ENCODE measurements at places on chromosomes 16 and 17.

- peaks cover 11% of the 10 kb centered on the region for H3K36me3 ChIP-seq
- no peaks in the 10 kb centered on the region for H3K27me3 ChIP-seq
- no peak for DNase-seq
- no peak overlapping the region for H3K27ac ChIP-seq
Observed at GRCh38 chr17:67194134-67194533, 50.9 kb downstream of the HELZ start.

- no peak overlapping the region for H3K4me3 ChIP-seq
- no peak overlapping the region for H3K27ac ChIP-seq
- no peaks in the 10 kb centered on the region for H3K36me3 ChIP-seq
- H3K4me1 ChIP-seq = peaks cover 9% of the 10 kb centered on the region
Observed at GRCh38 chr16:79838496-79839259, 238.1 kb upstream of the MAF start.

- DNase-seq = no peak
- no peak overlapping the region for H3K4me3 ChIP-seq
- no peaks in the 10 kb centered on the region for H3K4me1 ChIP-seq
- no peaks in the 10 kb centered on the region for H3K36me3 ChIP-seq
- no peak overlapping the region for H3K27ac ChIP-seq
Observed at GRCh38 chr16:51648526-51648925, 497.5 kb upstream of the SALL1 start.

GRCh38 chr16:22052980-22053379, 39.4 kb upstream of the VWA3A start:
- H3K4me1 ChIP-seq = peaks cover 33% of the 10 kb centered on the region
- no peak overlapping the region for H3K27ac ChIP-seq
- no peaks in the 10 kb centered on the region for H3K27me3 ChIP-seq
- peaks cover 8% of the 10 kb centered on the region for H3K36me3 ChIP-seq

DNA sequence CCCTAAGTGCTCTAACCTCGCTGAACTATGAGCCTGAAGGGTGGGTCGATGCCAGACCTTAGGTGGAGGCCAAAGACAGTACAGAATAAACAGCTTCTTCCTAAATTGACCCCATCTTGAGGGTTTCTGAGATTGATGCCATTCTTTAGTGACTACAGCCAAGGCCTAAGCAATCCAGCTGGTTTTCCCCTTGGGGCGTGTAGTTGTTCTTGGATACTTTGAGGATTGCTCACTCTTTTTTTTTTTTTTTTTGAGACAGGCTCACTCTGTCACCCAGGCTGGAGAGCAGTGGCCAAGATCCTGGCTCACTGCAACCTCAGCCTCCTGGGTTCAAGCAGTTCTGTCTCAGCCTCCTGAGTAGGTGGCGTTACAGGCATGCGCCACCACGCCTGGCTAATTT, 2.0 kb downstream of the OVCA2 start:
- H3K36me3 ChIP-seq = peaks cover 2% of the 10 kb centered on the region
- H3K4me1 ChIP-seq = peaks cover 29% of the 10 kb centered on the region
- peak overlapping the region; percentile 97 for H3K4me3 ChIP-seq
- no peak for DNase-seq
- peak overlapping the region; percentile 11 for H3K27ac ChIP-seq
- peaks cover 7% of the 10 kb centered on the region for H3K27me3 ChIP-seq

- peak overlapping the region; percentile 11 for H3K4me3 ChIP-seq
- no peaks in the 10 kb centered on the region for H3K27me3 ChIP-seq
- no peak for DNase-seq
- peaks cover 4% of the 10 kb centered on the region for H3K36me3 ChIP-seq
Observed at GRCh38 chr16:84986102-84986501, 25.2 kb downstream of the ZDHHC7 start.

GRCh38 chr16:55495616-55496289, 13.1 kb upstream of the LPCAT2 start:
- DNase-seq = no peak
- no peaks in the 10 kb centered on the region for H3K36me3 ChIP-seq
- H3K27ac ChIP-seq = no peak overlapping the region
- H3K4me1 ChIP-seq = peaks cover 17% of the 10 kb centered on the region

- DNase-seq = peak; percentile 79
- H3K27me3 ChIP-seq = no peaks in the 10 kb centered on the region
- H3K27ac ChIP-seq = no peak overlapping the region
- peaks cover 6% of the 10 kb centered on the region for H3K4me1 ChIP-seq
- H3K4me3 ChIP-seq = no peak overlapping the region
- no peaks in the 10 kb centered on the region for H3K36me3 ChIP-seq
Observed at GRCh38 chr17:80195671-80196529, 24.2 kb downstream of the SGSH start.

- no peak overlapping the region for H3K4me3 ChIP-seq
- H3K36me3 ChIP-seq = no peaks in the 10 kb centered on the region
- no peak for DNase-seq
- peaks cover 13% of the 10 kb centered on the region for H3K4me1 ChIP-seq
Observed at GRCh38 chr16:68384288-68385161, 63.8 kb downstream of the SMPD3 start.

DNA sequence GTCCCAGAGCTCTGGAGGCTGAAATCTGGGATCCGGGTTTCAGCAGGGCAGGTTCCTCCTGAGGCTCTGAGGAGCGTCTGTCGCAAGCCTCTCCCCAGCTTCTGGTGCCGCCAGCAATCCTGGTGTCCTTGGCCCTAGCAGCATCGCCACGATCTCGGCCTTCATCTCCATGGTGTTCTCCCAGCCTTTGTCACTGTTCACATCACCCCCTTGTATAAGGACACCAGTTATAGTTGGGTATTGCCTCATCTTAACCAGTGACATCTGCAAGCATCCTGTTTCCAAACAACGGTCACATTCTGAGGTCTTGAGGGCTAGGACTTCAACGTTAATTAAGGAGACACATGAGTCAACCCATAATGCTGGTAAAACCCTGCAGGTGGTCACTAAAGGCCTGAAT, 2.8 kb upstream of the PPP1R27 start:
- H3K4me3 ChIP-seq = no peak overlapping the region
- H3K36me3 ChIP-seq = no peaks in the 10 kb centered on the region

GRCh38 chr16:23711785-23712184, 1.2 kb downstream of the ERN2 start:
- peaks cover 56% of the 10 kb centered on the region for H3K27me3 ChIP-seq
- H3K4me3 ChIP-seq = no peak overlapping the region
- H3K36me3 ChIP-seq = peaks cover 6% of the 10 kb centered on the region

DNA sequence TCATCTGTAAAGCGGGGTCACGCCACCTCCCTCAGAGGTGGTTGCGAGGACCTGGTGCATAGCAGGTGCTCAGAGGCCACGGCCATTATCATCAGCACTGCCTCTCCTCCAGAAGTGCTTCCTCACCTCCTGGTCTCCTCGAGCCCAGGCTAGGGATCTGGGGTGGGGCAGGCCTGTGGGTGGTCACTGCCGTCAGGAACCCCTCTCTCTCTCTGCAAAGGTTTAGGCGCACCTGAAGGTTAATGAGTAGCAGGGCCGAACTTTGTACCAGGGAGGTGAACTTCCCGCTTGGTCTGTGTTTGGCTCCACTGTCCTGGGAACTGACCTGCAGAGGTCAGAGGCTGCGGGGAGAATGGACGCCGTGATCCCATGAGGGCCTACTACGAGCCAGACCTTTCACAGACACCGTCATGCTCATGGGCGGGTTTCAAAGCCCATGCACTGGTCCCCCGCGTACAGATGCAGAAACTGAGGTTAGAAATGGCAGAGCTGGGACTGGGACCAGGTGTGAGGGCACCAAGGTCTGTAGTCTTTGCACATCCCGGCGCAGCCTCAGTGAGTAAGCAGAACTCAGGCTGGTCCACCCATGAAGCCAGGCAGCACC, 13.8 kb downstream of the JUP start:
- no peak overlapping the region for H3K4me3 ChIP-seq
- no peaks in the 10 kb centered on the region for H3K36me3 ChIP-seq
- no peak for DNase-seq

DNA sequence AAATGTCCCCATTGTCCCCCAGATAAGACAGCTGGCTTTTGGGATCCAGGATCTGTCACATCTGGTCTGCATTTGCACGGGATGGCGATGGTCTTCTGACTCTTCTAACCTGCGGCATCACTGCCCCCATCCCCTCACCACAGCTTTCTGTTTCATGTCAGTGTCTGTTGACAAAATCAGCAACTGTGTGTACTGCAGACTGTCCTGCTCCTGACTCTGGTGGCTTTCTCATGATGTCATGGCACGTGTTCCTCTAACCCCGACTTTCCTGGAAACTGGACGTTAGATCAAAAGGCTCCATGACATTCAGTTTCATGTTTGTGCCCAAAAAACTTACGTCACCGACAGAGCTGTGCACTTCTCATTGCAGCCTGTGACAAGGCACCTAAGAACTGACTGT, 30.1 kb upstream of the CPNE2 start:
- no peak overlapping the region for H3K4me3 ChIP-seq
- DNase-seq = no peak
- H3K4me1 ChIP-seq = peaks cover 5% of the 10 kb centered on the region
- peaks cover 36% of the 10 kb centered on the region for H3K36me3 ChIP-seq
- no peaks in the 10 kb centered on the region for H3K27me3 ChIP-seq

- H3K27me3 ChIP-seq = no peaks in the 10 kb centered on the region
- peak; percentile 77 for DNase-seq
- peak overlapping the region; percentile 38 for H3K4me3 ChIP-seq
- H3K4me1 ChIP-seq = peaks cover 19% of the 10 kb centered on the region
- peaks cover 11% of the 10 kb centered on the region for H3K36me3 ChIP-seq
Observed at GRCh38 chr16:23670137-23670776, 8.4 kb upstream of the PLK1 start.

DNA sequence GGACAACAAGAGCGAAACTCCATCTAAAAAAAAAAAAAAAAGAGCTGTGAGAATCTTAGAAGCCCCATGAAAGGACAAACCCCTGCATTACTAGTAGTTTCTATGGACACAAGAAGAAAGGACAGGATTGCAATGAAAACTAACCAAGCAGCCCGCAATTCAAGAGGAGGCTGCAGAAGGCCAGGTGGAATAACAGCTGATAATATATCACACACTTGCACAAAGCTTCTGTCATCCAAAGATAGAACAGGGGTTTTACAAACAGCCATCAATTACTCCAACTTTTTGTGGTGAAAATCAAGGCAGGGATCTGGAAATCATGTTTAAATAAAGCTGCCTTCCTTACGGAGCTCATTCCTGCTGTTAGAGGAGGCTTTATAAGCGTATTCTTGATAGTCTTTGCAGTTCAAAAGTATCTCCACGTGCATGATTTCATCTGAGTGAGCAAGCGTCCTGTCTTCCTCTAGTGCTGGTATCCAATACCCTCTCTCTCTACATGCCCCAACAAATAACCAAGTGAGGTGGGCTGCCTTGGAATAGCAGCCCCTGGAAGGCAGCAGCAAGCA, 23.1 kb upstream of the TMEM94 start:
- no peak for DNase-seq
- no peaks in the 10 kb centered on the region for H3K27me3 ChIP-seq
- peaks cover 8% of the 10 kb centered on the region for H3K4me1 ChIP-seq
- H3K36me3 ChIP-seq = no peaks in the 10 kb centered on the region
- no peak overlapping the region for H3K27ac ChIP-seq
